ENCODE measurements at places on chromosomes 2 and 18. TPM values are rescaled to one million over a fixed set of nuclear protein-coding genes. Genes with fewer than 3 reads are reported as not detected.

The HNMT gene
- total RNA-seq, result 1.4 TPM

The MC2R gene
- not detected for total RNA-seq

The CRYGD gene
- total RNA-seq, result not detected

The BMP10 gene
- total RNA-seq, result not detected

The KRTCAP3 gene
- total RNA-seq, result 0.90 TPM

The CNDP1 gene
- not detected for total RNA-seq

The ACOXL gene
- not detected for total RNA-seq

The TRIM43 gene
- total RNA-seq, result not detected

The COBLL1 gene
- total RNA-seq, result 4.1 TPM

The UGT1A10 gene
- total RNA-seq, result 0.18 TPM

The SP140L gene
- 4.4 TPM for total RNA-seq

The ZAP70 gene
- total RNA-seq, result not detected

The SLC8A1 gene
- 0.41 TPM for total RNA-seq

The PAPOLG gene
- total RNA-seq, result 10.2 TPM

The UGT1A5 gene
- not detected for total RNA-seq

The ZNF512 gene
- total RNA-seq, result 19.4 TPM

The IL1R1 gene
- 27.0 TPM for total RNA-seq

The QPCT gene
- 19.4 TPM for total RNA-seq

The CRYBA2 gene
- total RNA-seq, result not detected

The SERPINB13 gene
- not detected for total RNA-seq

The BCL2 gene
- total RNA-seq, result 0.40 TPM
